ENCODE measurements at places on chromosomes 12 and 14.

- no peak for DNase-seq
These were observed 25.0 kb downstream of the KIF21A start for GRCh38 chr12:39417916-39418315.

GRCh38 chr12:105443802-105444652 is 113.5 kb downstream of the C12orf75 start:
- DNase-seq, result no peak

DNA sequence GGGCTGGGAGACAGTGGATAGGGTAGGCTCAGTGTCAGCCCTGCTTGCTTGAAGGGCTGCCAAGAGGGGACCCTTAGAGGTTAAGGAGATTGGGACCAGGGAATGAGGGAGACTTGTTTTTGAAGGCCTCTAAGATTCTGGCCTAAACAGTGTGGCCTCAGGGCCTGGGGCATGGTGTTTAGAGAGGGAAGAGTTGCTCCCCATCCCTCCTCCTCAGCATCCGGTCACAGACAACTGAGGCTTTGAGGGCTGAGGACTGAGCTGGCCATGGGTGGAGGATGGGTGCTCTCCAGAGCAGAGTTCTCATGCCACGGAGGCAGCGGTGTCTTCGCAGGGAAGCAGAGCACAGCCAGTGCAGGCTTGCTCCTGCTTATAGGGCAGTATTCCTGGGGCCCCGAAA is 49.4 kb downstream of the KRT80 start:
- no peak for DNase-seq

DNA sequence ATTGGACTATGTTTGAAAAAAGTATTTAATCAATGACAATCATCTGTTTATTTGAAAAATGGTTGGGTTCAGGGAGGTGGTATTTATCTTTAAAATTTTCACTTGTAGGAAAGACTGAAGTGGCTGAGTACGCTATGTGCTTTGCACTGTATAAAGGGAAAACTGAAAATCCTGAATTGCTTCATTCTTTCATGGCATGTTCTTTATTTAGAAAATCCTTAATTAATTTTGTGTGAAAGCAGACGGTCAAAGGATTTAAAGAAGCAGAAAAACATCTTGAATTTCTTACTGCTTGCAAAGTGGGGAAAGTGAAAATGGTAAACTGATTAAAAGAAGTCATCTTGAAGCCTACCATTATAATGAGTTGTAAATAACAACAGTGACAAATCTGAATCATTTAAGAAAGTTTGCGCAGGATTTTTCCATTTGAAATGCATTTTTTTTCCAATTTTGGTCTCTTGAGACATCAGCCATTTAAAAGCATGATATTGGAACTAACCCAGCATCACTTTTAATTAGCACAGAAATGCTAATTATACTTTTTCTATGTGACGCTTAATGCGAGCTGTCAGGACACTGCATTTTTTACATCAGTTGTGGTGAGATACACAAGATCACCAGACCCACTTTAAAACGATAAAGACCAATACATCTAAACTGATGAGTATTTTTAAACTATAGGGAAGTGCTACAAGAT is 169.0 kb downstream of the NEDD1 start:
- no peak for DNase-seq

- no peak for DNase-seq
These were observed 95.3 kb downstream of the RIMBP2 start for GRCh38 chr12:130620756-130621155.
